ENCODE measurements at places on chromosomes 6 and 20.

- no peak for DNase-seq
Measured at GRCh38 chr20:3572151-3572550, 91.0 kb downstream of the GFRA4 start.

GRCh38 chr6:138647006-138647405 lies 126.6 kb upstream of the CCDC28A start:
- DNase-seq: no peak

DNA sequence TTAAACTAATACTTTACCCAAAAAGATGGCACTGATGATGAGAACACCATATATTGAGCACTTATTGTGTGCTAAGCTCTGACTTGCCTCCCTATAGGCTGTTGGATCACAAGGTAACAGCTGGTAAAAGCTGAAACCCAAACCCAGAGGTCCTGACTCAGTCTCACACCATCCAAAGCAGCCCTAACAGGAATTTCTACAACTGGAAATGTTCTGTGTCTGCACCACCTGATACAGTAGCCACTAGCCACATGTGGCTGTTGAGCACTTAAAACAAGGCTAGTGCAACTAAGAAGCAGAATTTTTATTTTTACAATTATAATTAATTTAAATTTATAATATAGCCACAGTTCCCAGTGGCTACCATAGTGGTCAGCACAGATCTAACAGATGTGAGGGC lies 15.6 kb upstream of the MATN4 start:
- no peak for DNase-seq

DNA sequence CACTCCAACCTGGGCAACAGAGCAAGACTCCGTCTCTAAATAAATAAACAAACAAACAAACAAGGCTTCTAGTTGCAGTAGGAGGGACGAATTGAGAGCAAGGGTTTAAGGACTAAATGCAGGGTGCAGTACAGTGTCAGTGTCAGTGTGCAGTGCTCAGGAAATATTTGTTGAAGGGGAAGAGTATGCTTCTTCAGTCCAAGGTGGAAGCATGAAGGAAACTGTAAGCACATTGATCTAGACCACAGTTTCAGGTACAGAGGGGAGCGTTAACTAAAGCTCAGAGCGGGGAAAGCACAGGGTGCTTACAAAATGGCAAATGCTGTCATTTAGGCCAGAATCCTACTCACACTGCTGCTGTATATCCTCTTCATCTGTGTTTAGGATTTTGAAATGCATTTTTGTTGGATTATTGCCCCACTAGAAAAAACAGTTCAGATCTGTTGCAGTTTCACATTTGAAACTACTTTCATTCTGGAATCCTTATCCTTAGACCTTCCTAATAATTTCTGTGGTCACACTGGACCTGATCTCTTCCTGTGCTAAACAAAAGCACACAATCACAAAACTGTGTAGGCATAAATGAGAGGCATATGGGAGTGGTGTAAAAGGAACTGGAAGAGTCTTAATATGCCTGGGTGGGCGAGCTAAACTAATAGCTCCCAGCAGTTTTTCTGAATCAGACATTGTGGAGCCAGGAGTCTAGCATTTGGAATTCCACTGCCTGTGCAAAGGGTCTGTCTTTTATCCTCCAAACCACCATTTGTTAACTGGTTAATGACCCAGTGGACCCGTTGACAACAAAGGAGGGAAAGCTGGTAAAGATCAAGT lies 41.4 kb downstream of the CBFA2T2 start:
- DNase-seq: no peak

DNA sequence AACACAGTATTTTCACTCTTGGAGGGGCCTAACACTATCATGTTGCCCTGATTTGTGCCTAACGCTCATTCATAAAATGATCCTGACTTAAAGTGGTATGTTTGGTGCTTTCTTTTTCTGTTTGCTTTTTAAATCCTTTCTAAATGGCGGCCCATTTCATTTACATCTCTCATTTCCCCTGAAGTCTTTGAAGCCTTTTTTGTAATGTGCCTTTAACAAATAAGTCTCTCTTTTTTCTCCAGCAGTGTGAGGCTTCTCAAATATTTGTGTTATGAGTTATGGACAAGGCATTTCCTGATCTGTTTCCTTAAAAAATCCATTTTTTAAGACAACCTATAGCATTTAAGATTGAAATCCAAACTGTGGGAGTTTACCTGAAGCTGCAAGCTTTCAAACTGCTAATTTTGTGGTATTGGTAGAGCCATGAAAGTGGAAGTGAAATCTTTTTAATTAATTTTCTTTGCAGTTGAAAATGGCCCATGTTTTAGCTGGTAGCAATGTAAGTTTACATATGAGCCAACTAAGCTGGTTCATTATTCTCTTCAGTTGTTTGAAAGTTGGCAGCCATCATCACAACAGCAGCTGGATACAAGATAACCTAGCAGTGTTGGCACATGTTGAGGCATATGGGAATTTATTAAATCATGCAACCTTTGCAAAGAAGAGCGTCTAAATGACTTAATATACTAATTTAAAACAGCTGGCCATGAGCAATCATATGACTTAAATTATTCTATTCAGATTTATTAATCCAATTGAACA lies 469.7 kb downstream of the CDKAL1 start:
- DNase-seq: peak; percentile 4

GRCh38 chr6:110523451-110524021 lies 47.1 kb upstream of the SLC22A16 start:
- no peak for DNase-seq

Measured in NCI-H524 (cell line).